Hindlimb muscle (tissue), 1 donor: ENCODE measurements at places on chromosomes 6 and 20. TPM values are rescaled to one million over a fixed set of nuclear protein-coding genes. Genes with fewer than 3 reads are reported as not detected.

The TNF gene
- 0.12 TPM for polyA plus RNA-seq

The MOG gene
- not detected for polyA plus RNA-seq

The EFCAB8 gene
- polyA plus RNA-seq, result 0.15 TPM

The KHDRBS2 gene
- polyA plus RNA-seq, result not detected

GRCh38 chr20:59413326-59413865 is 113.0 kb downstream of the EDN3 start:
- no peak for DNase-seq

- DNase-seq, result no peak
Observed at GRCh38 chr6:1118287-1118647, 193.6 kb upstream of the FOXQ1 start.

- no peak for DNase-seq
Observed at GRCh38 chr6:90199900-90200299, 96.7 kb downstream of the BACH2 start.

DNA sequence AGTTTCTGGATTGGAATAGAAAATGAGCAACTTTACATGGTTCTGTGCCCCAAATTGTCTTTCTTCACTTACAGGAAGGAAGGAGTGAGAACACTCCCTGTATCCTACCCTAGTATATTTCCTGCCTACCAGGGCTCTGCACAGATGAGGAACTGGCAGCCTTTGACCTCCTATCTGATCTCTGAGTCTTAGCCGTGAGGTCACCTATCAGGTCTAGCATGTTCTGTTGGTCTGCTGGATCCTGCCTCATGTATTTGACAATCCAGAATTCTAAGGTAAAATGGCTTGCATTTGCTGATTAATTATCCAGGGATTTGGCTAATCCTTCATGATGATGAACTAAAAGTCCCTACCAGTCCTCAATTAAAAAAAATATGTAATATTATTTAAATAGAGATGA is 35.0 kb upstream of the TRAM2 start:
- DNase-seq, result no peak

- no peak for DNase-seq
Observed at GRCh38 chr6:6225885-6226529, 94.5 kb downstream of the F13A1 start.

DNA sequence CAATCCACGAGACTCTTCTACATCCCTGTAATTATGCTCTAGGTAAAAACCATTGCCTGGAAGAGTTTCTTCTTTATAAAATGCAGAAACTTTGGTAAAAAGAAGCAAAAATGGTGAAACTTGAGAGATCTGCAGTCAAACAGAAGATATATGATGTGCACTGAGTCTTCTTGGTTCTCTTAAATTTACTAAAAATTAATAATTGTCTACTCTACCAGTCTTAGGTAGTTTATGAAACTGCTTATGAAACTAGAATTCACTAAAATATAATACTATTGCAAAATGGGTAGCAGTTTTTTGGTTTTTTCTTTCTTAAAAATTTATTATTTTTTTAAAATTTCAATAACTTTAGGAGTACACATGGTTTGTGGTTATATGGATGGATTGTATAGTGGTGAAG is 519.1 kb upstream of the SOX4 start:
- DNase-seq, result no peak

- peak; percentile 88 for DNase-seq
Observed at GRCh38 chr6:15244620-15245360, 1.1 kb upstream of the JARID2 start.

DNA sequence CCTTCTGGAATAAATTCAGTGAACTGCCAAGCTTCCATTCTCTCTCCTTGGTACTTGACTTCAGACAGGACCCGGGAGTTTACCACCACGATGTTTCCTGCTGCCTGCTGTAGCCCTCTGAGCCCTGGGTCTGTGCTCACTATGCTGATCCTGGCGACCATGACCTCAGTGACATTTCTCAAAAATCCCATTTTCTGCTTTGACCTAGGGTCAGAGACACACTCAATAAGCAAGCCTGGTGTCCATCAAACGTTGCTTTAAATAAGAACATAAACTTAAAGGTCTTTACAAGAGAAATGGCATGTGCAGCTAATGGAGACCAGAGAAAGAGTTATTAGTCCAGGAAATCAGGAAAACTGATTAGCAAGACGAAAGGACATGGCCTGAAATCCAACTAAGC is 509.7 kb upstream of the SULF2 start:
- DNase-seq, result no peak
